ENCODE measurements at places on chromosomes 12 and 14.

DNA sequence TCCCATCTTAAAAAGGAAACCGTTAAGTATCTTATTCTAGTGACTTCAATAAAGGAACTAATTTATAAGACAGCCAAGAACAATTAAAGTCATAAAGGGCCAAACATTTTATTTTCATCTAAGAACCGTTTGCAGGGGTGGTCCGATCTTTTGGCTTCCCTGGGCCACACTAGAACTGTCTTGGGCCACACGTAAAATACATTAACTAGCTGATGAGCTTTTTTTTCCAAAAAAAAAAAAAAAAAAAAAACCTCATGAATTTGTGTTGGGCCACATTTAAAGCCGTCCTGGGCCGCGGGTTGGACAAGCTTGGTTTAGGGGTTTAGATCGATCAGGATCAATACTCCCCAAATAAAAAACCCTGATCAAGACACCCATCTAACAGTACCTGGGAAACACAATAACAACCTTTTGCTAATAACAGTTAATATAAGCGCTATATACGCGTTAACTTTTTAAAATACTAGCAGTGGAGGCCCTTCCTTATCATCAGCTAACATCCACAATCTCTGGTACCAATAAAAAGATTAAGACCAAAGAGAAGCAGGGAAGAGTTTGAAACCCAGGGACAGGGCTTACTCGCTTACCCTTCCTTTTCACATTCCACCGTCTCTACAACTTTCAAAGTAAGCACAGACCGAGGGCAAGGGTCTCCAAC lies 1.1 kb downstream of the NAP1L1 start:
- no peak for DNase-seq

- DNase-seq: no peak
These were observed 1.3 kb upstream of the GNG2 start for GRCh38 chr14:51859131-51859530.

DNA sequence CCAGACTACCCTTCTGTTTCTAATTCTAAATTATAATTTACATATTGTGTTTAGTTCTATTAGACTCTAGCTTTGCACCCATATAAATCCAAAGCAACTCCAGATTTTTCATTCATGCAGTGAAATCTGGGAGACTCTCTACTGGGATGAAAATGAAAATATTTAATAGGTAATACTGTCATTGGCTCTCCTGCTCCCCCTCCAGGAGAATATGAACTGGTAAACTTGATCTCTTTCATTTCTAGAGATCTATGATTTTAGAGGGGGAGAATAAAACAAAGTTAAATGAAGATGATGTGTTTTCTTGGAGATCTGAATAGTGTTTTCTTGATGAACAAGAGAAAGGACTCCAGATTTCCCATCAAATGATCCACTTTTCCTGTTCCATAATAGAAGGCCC lies 104.3 kb upstream of the TMCC3 start:
- no peak for DNase-seq

DNA sequence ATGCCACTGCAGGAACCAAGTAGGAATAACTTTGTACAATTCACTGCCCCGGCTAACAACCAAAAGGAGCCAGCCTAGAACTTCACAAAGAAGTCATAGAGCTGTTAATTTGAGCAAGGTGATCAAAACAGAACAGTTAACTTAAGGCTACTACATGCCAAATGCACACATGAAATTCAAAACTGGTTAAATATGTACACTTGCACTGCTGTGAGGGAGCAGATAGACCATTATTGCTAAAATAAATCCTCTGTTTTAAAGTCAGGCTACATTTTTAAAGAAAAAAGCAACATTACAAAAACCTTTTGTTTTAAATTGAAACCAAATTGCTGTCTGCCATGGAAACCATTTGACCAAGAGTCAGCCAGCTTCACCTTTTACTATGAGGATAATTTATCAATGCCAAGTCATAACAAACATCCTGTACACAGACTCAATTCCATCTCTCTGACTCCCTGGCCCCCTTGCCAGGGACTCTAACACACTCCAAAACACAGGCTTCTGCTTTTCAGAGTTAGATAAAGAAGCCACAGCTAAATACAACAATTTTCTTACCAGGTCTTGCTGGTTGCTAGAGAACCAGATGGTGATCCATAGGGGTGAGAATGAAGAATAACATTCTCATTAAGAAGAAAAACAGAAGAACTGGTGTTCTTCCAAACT lies 84.0 kb downstream of the LRP6 start:
- DNase-seq: no peak

GRCh38 chr14:92653162-92653651 lies 95.2 kb downstream of the LGMN start:
- DNase-seq: no peak

- DNase-seq: no peak
These were observed 37.5 kb downstream of the TTC7B start for GRCh38 chr14:90778571-90779255.

DNA sequence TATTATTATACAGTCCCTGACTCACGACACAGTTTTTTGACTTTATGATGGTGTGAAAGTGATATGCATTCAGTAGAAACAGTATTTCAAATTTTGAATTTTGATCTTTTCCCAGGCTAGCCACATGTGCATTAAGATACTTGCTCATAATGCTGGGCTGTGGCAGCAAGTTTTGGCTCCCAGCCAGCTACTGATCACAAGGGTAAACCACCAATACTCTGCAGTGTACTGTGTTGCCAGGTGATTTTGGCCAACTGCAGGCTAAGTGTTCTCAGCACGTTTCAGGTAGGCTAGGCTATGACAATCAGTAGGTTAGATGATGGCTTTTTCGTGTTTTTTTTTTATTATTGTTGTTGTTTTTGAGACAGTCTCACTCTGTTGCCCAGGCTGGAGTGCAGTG lies 69.4 kb upstream of the ACTN1 start:
- no peak for DNase-seq
